ENCODE measurements at places on chromosomes 12 and 14.

- DNase-seq, result no peak
These were observed 2.7 kb upstream of the NXPH4 start for GRCh38 chr12:57213763-57214397.

DNA sequence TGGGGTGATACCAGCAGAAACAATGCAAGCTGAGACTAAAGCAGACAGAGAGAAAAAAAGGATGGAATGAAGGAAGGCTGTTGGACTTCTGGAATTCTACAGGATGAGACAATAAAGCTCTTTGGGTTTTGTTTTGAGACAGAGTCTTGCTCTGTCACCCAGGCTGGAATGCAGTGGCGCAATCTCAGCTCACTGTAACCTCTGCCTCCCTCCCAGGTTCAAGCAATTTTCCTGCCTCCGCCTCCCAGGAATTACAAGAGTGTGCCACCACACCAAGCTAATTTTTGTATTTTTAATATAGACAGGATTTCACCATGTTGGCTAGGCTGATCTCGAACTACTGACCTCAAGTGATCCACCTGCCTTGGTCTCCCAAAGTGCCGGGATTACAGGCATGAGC, 115.4 kb downstream of the EXOC5 start:
- DNase-seq, result no peak

DNA sequence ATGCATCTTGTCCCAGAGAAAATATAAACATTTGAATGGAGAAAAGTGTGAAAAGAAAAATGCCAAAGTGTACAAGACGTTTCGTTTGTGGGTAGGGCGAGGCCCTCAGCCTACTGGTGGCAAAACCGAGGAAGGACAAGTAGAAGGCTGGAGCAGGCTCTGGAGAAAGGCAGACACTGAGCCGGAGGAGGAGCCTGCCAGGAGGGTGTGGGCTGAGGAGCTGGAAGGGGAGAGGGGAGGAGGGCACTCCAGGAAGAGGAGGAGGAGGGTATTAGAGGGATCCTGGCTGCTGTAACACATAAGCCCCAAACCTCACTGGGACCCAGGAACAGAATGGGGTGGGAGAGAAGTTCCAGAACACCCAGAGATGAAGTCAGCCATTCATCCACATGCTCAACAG, 47.7 kb downstream of the CLMN start:
- DNase-seq, result no peak

- no peak for DNase-seq
These were observed 20.8 kb downstream of the SAV1 start for GRCh38 chr14:50647282-50647681.

DNA sequence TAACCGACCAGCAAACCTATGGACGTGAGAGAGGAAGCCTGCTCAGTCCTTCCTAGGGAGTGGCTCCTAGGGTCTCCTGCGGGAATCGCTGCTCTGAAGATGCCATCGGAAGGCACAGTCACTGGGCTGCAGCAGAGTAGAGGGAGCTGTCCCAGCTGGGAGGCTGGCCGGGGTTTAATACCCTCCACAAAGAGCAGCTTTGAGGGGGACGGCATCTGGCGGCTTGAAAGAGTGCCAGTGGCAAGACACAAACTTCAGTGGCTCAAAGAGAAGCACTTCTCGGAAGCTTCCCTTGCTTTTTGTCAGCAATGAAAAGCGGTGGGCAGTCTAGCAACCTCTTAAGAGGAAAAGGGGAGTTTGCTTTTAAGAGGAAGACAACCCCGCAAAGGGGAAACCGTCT, 114.6 kb downstream of the TMEM132C start:
- no peak for DNase-seq

GRCh38 chr14:90388437-90388836, 8.4 kb upstream of the CALM1 start:
- no peak for DNase-seq

- no peak for DNase-seq
These were observed 11.6 kb downstream of the A2M start for GRCh38 chr12:9104087-9104486.

GRCh38 chr12:107200394-107200793, 107.0 kb upstream of the CRY1 start:
- DNase-seq, result no peak

DNA sequence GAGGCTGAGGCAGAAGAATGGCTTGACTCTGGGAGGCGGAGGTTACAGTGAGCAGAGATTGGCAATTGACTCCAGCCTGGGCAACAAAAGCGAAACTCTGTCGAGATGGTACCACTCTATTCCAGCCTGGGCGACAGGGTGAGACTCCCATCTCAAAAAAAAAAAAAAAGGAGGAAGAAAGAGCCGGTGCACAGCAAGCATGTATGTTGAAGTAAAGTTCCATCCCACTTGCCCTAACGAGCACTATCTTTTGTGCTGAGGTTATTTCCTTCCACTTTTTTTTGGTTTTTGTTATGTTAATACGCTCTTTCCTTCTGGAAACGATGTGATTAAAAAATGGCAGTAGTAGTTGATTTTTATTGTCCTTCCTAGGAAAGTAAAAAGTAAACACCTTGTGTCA, 19.5 kb upstream of the GOLGA5 start:
- DNase-seq, result no peak

DNA sequence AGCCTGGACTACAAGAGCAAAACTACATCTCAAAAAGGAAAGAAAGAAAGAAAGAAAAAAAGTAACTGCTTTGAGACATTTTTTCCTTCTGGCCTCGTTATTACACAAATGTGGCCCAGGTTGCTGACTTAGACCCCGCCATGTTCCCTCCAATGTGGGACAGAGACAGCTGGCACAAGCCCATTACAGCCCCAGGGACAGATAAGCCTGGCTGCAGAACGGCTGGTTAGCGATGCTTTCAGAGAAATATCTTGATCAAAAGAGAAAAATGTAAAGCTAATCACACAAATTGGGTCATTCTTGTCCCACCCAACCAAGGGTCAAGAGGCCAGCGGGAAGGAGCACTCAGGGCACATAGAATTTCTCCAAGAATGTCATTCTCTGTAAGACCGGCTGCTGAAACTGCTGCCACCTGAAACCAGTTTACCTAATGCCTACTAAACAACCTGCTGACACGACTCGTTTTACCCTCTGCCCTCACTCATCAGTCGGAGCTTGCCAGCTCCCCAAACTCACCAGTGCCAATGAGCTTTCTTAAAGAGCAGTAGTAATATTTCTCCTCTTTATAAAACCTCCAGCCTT, 63.1 kb downstream of the TNFAIP2 start:
- no peak for DNase-seq

- DNase-seq, result no peak
These were observed 22.7 kb upstream of the EID3 start for GRCh38 chr12:104280717-104281458.

DNA sequence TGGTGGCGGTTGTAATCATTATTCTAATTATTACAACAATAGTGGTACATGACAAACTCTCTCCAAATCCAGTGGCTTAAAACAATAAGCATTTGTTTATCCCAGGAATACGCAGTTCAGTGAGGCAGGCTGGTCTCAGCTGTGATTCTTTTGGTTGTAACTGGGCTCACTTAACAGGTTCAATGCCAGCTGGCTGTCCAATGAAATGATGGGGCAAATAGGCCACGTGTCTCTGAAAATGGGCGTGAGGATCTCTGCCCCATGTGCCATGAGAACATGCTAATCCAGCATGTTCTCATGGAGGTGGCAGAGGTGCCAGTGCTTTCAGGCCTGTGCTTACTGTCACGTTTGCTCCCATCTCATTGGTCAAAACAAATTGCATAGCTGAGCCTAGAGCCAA, 73.1 kb upstream of the CLMN start:
- DNase-seq, result no peak

DNA sequence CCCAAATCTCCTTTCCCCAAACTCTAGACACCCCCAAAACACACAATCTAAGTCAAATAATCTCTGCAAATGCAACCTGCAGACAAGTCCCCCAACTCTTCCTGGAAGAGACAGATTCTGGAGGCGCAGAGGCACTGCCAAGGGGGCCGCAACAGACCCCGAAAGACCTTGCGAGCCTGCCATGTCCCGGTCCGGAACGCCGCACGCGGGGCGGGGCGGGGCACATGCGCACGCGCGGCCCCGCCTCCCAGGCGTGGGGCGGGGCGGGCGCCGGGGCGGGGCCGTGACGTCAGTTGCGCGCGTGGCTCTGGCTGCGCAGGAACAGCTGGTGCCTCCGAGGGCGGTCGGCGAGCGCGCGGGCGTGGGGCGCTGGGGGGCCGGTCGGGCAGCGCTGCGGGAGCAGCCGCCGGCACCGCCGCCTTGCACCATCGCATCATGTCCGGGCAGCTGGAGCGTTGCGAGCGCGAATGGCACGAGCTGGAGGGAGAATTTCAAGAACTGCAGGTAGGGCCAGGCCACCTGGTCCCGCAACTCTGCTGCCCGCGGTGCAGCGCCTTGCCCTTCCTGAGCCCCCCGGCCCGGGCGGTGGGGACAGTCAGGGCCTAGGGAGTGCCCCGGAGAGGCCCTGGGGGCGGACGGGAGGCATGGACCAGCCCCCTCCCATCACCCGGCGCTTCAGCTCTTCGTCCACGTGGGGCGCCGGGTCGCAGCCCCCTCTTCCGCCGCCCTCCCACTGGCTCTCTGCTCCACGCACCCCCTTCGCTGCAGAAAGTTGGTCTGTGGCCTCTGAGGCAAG, at the start of gene TMEM120B:
Gene TMEM120B (plus strand): TSS at position 292 of the 796 bp plus-strand sequence. CDS start 144 bp downstream, at position 436.
- peak; percentile 86 for DNase-seq

- DNase-seq, result peak; percentile 79
These were observed 106.6 kb downstream of the PRICKLE1 start for GRCh38 chr12:42482748-42483520.

GRCh38 chr14:74836251-74836960, 39.5 kb downstream of the PROX2 start:
- DNase-seq, result no peak

DNA sequence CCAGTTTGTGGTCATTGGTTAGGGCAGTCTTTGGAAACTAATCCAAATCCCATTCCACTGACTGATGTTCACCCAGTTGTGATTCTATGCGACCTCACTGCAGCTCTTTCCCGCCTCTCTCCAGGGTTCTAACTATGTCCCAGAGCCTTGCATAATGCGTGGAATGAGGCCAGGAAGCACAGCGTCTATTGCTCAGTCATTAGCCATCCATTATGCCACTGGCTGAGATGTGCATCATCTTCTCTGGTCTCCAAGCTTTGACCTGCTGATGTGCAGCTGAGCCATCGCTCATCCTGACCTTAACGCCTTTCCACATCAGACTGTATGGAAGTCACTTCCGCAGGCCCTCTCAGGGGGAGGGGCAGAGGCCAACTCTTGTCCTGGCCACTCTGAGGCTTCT, 115.4 kb upstream of the VRK1 start:
- no peak for DNase-seq

DNA sequence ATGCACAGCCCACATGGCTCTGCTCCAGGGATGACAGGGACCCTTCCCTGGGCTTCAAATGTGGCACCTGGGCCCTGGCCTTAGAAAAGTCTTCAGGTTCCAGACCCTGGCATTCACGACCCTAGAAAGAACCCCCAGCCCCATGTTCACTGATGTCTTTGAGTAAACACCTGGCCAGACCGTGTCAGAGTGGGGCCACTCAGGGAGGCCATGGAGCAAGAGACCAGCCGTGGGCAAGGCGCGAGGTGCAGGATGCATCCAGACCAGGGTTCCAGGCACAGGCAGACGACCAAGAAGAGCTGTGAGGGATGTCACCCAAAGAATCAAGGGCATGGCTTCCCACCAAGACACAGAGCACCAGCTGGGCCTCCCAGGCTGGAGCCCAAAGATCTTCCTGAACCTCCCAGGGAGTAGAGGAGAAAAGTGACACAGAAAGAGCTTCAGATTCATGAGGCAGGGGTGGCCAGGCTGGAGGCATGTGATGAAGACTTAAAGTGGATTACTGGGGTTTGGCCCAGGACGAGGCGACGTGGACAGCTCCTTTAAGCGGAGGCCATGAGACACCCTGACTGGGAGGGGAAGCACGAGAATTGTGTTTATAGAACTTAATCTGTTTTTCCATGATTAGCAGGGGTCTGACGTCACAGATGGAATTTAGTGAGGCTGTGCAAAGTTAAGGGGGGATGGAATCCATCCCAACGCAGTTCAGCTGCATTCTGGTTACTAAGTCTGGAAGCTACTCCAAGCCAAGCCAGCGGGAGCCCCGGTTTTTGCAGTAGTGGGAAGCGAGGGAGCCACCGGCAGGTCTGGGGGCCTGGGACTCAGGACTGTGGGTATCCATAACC, 61.6 kb downstream of the ARL6IP4 start:
- no peak for DNase-seq

DNA sequence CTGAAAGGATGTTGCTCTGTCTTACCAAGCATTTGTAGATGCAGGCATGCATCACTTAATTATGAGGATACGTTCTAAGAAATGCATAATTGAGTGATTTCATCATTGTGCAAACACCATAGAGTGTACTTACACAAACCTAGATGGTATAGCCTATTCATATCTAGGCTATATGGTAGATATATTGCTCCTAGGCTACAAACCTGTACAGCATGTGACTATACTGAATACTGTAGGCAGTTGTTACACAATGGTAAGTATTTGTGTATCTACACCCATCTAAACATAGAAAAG, 75.9 kb downstream of the IFT81 start:
- DNase-seq, result no peak

DNA sequence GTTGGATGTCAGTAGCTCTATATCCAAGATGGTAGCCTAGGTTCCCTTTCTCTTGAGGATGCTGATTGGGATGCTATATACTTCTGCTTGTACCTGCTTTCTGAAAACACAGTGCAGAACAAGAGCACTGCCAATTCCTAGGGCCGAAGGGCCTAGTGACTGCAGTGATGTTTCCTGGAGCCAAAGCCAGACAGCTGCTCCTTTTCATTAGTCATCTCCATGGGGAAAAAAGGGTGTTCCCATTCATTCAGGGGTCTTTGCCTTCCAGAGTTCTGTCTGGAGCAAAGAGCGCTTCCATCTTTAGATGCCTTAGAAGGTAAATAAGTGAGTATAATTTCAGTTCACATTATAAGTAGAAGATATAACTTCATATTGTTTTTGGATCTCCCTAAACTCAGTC, 85.5 kb downstream of the PTPRB start:
- DNase-seq, result no peak

GRCh38 chr12:11901701-11902524, 168.8 kb upstream of the BCL2L14 start:
- DNase-seq, result no peak

DNA sequence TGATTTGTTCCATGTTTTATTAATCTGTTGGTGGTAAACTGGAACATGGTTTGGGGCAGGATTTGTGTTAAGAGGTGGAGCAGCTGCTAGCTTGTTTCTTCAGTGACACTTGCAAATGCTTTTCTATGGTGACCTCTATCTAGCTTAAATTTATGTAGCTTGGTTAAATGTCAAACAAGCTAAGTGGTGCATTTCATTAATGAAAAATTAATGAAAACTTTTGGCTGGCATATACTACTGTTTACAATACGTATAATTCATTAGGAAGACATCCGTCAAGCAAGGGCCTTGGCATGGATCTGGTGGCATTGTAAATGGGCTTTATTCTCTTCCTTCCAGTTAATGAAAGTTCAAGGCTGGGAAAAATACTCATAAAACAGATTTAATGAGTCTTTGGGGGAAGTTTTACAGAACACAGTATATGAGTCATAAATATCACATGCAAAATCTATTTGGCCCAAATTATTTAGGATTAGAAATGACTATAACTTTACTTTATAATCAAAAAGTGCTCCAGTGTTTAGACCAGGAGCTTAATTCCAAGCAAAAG, 807.7 kb upstream of the SEL1L start:
- DNase-seq, result no peak

- no peak for DNase-seq
These were observed 16.9 kb downstream of the TMEM117 start for GRCh38 chr12:43852744-43853143.

GRCh38 chr14:24715239-24715638, 81.2 kb upstream of the GZMB start:
- DNase-seq, result no peak

Data from activated naive CD4-positive, alpha-beta T cell treated with anti-CD3 and anti-CD28 coated beads, Interleukin-2, amount 50 U/mL, for 72 hours (primary cell).